ENCODE measurements at places on chromosomes 1 and 21.

DNA sequence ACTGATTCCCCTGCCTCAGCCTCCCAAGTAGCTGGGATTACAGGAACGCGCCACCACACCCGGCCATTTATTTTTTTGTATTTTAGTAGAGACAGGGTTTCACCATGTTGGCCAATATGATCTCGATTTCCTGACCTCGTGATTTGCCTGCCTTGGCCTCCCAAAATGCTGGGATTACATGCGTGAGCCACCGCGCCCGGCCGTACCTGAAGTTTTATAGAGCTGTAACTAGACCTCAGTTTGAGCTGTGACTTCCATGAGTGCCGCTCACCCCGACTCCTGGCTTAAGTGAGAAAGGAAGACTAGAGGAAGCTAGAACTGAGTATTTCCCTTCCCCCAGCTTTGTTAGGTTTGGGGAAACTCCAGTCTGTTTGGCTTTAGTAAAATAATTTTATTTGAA, 1283.1 kb downstream of the KCNT2 start:
- no peak for DNase-seq

DNA sequence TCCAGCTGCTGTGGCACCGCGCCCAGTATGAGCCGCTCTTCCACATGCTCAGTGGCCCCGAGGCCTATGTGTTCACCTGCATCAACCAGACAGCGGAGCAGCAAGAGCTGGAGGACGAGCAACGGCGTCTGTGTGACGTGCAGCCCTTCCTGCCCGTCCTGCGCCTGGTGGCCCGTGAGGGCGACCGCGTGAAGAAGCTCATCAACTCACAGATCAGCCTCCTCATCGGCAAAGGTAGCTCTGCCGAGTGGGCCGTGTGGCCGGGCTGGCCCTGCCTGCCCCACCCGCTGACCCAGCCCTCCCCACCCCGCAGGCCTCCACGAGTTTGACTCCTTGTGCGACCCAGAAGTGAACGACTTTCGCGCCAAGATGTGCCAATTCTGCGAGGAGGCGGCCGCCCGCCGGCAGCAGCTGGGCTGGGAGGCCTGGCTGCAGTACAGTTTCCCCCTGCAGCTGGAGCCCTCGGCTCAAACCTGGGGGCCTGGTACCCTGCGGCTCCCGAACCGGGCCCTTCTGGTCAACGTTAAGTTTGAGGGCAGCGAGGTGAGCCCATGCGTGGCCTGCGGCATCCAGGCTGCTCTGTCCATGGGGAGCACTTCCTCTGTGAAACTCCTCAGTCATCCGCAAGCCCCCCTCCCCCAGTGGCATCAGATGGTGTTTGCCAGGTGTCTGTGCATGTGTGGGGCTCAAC, 64.2 kb downstream of the PIK3CD start:
- DNase-seq, result no peak

DNA sequence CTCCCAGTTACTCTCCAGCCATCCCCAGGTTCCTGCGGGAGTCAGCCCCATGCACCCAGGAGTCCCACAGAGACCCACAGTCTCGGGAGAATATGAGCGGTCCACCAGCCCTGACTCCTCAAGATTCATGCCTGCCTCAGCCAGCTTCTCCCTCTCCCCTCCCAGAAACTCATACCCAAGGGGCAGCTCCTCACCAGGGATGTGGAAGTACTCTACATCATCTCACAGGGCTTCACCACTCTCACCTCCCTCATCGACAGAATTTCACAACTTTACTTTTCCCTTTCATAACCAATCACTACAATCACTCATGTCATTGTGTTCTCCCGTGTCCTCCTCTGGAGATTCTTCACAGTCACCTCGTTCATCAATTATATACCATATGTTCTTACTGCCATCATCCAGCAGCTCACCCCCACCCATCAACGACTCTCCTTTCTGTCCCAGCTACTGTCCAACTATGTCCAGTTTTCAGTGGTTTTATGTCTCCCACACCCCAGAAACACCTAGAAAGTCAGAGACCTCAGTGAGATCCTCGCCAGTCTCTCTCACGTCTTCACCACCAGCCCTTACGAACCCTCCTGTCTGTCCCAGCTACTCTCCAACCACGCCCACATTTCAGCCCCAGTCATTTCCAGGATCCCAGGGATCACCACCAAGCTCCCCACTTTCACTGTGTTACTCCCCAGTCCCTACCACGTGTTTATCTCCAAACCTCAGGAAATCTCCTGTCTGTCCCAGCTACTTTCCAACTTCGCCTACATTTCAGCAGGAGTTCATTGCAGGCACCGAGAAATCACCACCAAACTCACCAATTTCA, 1530.1 kb upstream of the TPTE start:
- DNase-seq, result no peak

- no peak for DNase-seq
Measured at GRCh38 chr21:14870853-14871149, 194.0 kb downstream of the NRIP1 start.

- no peak for DNase-seq
Measured at GRCh38 chr1:68173283-68173935, 58.9 kb downstream of the WLS start.

DNA sequence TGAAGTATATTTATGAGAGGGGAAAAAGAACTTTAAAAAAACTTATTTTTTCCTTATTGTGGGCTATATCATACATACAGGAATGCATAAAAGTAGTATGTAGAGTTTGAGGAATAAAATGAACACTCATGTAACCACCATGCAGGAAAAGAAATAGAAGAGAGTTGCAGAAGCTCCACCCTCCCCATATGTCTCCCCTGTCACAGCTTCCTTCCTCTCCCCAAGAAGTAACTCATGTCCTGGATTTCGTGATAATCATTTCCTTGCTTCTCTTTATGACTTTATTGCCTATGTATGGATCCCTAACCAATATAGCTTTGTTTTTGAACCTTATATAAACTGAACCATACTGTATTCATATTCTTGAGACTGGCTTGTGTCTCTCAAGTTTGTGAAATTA, 126.4 kb downstream of the ZZZ3 start:
- no peak for DNase-seq

GRCh38 chr1:152525080-152525641, 10.9 kb downstream of the CRCT1 start:
- no peak for DNase-seq

Data from glutamatergic neuron (in vitro differentiated cells).